ENCODE measurements at places on chromosomes 5 and 9.

DNA sequence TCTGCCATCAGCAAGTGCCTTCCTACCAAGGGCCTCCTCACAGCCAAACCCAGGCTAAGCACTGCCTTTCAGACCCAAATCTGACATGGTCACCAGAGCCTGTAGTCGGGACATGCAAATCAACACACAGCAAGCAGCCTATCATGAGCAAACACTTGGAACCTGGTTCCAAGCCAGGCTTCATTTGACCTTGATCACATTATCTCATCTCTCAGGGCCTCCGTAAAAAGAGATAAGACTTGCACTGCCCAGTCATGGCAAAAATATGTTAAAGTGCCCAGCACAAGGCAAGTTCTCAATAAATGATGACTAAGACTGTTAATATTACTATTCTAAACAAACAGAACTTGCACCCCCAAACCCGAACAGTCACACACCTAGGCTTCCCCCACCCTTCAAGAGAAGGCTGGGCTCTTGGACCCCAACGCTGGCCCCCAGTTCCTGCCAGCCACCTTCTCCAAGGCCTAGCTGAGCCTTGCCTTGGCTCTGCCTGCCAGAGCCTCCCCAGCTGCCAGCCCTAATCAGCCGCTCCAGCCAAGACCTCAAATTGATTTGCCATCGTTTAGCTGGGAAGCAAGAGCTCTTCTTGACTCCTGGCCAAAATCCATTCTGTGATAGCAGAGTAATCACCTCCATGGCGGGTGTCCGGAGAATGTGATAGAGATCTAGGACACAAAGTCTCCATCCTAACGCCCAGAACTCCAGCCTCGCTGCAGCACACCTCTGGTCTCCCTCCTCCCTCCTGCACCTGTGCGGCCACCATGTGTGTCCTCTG is 18.7 kb downstream of the CPLX2 start:
- no peak for DNase-seq

DNA sequence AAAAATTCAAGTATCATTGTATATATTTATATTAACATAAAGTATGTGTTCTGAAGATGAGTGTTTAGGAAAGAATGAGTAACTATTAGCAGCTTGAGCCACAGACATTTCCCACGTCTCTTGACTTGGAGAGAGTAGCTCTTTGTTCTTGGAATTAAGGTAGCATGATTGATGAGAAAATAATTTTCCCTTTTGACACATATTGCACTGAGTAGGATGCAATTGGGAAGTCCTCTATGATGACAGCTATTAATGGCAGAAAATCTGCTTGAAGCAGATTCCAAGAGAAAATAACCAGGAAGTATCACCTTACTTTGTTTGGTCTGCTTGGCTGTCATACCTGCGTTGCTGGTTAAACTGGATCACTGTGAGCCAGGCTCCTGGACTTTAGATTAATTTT is 204.8 kb downstream of the TLE4 start:
- no peak for DNase-seq

DNA sequence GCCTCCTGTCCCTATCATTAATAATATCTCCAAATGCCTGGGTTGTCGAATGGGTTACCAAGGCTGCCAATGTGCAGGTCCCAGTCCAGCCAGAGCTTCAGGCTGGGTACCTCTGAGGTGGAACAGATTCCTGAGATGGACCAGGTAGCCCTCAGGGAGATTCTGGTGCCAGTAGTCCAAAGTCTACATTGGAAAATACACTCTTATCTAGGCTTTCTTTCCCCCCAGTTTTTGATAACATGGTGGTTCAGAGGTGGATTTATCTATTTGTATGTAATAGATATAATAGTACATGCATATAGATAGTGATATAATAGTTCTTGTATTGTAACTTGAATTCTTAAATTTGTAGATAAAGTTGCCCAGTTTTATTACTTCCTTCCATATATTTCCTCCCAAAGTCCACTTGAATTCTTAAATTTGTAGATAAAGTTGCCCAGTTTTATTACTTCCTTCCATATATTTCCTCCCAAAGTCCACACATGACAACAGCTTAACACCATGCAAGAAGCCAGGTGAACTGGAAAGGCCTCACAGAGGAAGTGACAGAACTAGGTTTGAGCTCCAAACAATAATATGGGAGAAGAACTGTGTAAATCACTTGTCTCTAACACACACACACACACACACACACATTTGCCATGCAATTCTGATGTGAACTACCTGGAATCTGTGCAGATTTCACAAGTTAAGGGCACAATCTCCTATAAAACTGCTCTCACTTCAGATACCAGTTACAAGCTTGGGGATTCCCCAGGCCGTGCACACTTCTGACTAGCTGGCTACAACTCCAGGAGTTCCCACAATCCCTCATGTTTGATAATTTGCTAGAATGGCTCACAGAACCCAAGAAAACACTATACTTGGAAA is 30.7 kb upstream of the ERAP1 start:
- no peak for DNase-seq

DNA sequence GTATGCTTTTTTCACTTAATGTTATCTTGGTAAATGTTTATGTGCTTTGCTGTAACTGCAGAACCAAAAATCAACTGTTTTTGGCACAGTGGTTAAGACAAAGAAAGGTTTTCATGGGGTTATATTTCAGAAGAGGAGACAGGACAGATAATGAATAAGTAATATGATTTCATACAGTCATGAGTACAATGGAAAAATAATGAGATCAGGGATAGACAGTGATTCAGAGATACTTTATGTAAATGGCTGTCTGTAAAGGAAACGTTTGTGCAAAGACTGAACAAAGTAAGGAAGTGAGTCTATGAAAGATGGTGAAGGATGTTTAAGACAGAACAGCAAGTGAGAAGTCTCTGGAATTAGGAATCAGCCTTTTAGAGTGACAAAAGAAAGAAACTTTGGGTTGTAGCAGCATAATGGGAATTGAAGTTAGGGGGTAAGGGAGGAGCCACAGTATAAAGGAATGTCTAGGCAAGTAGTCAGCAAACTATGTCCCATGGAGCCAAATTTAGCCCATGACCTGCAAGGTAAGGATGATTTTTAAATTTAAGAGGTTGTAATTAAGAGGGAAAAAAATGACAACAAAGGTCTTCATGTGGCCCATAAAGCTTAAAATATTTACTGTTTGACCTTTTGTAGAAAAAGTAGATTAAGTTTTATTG is 55.0 kb downstream of the TNPO1 start:
- DNase-seq, result no peak

DNA sequence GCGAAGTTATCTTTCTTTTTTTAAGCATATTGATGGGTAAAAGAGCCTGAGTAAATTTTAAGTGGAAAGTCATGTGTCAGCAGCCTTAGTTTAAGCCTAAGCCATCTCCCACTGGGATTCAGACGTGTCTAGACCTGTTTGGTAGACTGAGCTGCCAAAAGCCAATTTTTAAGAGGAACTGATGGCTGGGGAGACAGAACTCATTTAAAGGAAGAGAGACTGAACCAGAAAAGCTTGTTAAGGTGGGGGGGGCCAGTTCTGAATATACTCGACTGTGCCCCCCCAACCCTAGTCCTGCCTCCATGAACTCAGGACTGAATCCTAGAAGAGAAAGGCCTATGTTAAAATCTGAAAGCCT is 58.3 kb upstream of the PLPP1 start:
- DNase-seq, result no peak

DNA sequence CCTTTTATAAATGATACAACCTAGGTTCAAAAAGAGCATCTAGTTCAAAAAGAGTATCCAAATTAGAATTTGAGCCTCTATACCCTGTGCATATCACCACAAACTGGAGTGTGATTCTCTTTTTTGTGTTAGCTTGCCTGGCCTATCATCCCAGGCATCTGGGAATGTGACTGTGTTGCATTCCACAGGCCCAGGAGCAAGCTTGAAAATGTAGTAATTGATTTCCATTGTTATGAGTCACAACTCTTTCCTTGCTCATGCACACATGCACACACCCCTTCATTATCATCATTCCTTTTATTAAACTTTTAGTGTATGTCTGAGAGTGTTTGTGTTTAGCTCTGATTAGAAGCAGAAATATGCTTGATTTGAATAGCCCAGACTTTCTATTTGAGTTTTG is 75.2 kb downstream of the FCHO2 start:
- DNase-seq, result no peak

- DNase-seq, result no peak
Observed at GRCh38 chr5:147112899-147113298, 121.9 kb upstream of the STK32A start.

GRCh38 chr5:15880201-15880600 is 299.4 kb downstream of the MARCHF11 start:
- no peak for DNase-seq

DNA sequence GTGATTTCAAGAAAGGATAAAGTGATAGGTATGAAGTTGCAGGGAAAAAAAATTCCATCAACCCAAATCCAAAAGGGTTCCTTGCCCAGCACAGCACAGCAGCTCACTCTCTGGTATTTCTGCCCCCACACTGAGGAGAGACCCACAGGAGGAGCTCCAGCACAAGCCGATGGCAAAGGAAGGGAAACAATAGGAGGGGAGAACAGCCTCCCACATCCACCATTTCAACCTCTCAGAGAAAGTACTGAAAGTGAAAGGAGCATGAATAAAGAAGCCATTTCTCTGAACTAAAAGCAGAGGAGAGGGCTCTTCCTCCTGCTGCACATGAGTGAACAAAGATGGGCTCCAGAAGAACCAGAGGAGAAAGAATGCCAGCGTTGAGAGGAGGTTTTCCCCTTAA is 54.9 kb upstream of the ZSWIM6 start:
- DNase-seq, result peak; percentile 13

DNA sequence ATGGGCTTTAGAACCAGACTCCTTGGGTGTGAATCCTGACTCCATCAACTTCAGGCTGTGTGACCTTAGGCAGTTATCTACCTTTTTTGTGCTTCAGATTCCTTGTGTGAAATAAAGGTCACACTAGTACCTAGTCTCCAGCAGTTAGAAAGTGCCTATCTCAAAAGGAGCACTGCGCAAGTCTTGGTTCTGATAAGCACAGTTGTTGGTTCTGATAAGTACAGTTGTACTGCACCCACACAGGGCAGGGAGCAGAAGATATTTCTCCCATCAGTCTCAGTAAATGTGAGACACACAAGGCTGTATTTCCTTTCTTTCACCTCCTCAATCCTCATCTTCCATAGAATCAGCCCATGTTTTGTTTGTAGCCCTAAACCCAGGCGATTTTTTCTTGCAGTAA is 116.6 kb upstream of the DPYSL3 start:
- DNase-seq, result no peak

DNA sequence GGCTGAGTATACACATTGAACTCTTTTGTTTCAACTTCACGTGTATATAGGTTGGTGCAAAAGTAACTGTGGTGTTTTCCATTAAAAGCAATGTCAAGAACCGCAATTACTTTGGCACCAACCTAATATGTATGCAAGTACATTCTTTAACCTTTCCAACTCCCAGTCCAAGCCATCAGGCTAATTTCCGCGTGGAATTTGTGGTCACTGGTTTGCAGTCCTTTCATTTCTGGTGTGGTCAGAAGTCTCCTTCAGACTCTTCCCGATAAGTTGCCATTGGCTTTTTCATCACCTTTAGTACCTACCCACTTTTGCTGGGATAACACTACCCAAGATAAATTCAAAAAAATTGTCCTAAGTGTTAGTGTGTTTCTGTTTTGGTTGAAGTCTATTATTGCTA is 84.0 kb downstream of the RGS3 start:
- no peak for DNase-seq

GRCh38 chr5:84304599-84304998 is 80.1 kb downstream of the EDIL3 start:
- no peak for DNase-seq

DNA sequence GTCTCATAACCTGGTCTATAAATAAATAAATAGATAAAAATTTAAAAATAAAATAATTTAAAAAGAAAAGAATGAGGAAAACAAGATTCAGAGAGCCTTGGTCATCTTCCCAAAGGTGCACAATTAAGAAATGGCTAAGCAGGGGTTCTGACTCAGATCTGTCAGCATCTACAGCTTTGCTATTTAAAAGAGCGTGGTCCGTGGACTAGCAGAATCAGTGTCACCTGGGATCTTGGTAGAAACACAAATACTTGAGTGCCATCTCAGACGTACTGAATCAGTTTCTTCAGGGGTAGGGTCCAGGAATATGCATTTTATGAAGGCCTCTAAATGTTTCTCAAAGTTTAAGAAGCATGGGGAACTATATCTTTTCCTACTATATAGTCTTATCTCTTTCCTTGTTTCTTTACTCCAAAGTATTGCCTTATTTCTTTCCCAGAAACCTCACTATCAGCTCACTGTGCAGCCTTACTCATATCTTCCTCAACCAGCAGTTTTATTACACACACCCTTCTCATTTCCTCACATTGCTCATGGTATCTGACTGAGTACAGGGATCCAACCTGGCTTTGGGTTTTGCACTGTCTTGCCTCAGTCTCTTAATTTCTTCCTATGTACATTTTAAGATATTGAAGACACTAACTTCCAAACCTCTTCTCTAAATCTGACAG is 58.6 kb downstream of the TMC1 start:
- DNase-seq, result no peak

GRCh38 chr5:74903165-74903787 is 37.1 kb upstream of the FAM169A start:
- peak; percentile 57 for DNase-seq

DNA sequence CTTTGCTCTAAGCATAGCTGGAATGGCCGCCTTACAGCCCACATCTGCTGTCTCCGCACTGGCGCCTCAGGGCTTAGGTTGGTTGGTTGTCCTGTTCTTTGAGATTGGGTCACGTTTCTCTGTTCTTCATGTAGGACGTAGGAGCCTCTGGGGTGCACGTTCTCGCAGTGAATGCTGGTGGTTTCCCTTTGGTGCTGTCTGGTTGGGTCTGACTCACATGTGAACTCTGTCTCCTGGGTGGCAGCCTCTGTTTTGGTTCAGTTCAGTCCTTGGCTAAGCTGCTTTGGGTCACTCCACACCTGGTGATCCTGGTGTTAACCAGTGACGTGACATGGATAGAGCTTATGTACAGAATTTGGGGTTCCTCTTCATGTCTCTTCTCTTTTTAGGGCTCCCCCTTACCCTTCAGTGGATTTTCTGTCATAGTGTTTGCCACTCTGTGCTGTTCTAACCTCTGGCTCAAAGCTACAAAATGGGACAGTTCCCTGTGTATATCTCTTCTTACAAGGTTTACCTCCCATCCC is 12.6 kb upstream of the LPCAT1 start:
- no peak for DNase-seq

DNA sequence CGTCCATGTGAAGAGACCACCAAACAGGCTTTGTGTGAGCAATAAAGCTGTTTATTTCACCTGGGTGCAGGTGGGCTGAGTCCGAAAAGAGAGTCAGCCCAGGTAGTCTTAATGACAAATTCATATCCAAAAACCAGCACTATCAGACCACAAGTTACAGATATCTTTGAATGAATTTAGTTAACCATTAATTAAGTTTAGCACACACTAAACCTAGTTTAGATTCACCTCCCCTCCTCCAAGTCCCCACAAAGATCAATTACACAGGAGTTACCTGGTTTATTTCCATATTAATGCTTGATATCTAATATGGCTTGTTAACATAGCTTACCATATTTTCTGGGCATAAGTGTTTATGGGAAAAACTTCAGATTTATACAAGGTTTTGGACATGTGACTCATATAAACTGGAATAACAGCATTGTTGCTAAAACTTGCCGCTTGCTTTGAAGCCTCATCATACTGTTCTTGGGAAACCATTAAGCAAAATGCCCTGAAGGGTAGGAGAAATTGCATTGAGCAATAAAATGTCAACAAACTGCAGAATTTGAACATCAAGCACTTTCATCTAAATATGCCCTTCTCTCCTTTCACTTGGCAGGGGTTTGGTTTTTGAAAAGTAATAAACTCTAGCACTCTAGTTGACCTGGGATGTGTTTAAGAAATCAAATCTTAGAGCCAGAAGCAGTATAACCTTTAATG is 166.9 kb downstream of the SNCAIP start:
- DNase-seq, result peak; percentile 26

- DNase-seq, result no peak
Observed at GRCh38 chr9:135253305-135254004, 166.0 kb downstream of the OLFM1 start.

All from HuH-7 (cell line).